Upper lobe of right lung (tissue), 1 donor: ENCODE measurements at places on chromosomes 16 and 17. TPM values are rescaled to one million over a fixed set of nuclear protein-coding genes. Genes with fewer than 3 reads are reported as not detected.

KRT32 gene
- total RNA-seq, result not detected

CMTM4 gene
- total RNA-seq, result 58.0 TPM

DLX4 gene
- 2.1 TPM for total RNA-seq

TPPP3 gene
- 29.7 TPM for total RNA-seq

BOLA2 gene
- 4.3 TPM for total RNA-seq

MYH13 gene
- total RNA-seq, result not detected

CDH13 gene
- 27.2 TPM for total RNA-seq

GDPD3 gene
- total RNA-seq, result 11.5 TPM

CCL8 gene
- total RNA-seq, result 1.5 TPM

CLEC18B gene
- not detected for total RNA-seq

CES2 gene
- 35.8 TPM for total RNA-seq

CHD9 gene
- total RNA-seq, result 81.4 TPM

ABCA8 gene
- 34.0 TPM for total RNA-seq

ZNHIT3 gene
- 29.0 TPM for total RNA-seq

SMIM36 gene
- total RNA-seq, result not detected

DNAJA2 gene
- 43.4 TPM for total RNA-seq

CD300E gene
- total RNA-seq, result 6.5 TPM

AANAT gene
- total RNA-seq, result not detected

HEATR9 gene
- 0.17 TPM for total RNA-seq
